ENCODE measurements at places on chromosomes 11 and 22.

- DNase-seq, result no peak
Observed at GRCh38 chr11:119015054-119015611, 3.0 kb downstream of the RPS25 start.

DNA sequence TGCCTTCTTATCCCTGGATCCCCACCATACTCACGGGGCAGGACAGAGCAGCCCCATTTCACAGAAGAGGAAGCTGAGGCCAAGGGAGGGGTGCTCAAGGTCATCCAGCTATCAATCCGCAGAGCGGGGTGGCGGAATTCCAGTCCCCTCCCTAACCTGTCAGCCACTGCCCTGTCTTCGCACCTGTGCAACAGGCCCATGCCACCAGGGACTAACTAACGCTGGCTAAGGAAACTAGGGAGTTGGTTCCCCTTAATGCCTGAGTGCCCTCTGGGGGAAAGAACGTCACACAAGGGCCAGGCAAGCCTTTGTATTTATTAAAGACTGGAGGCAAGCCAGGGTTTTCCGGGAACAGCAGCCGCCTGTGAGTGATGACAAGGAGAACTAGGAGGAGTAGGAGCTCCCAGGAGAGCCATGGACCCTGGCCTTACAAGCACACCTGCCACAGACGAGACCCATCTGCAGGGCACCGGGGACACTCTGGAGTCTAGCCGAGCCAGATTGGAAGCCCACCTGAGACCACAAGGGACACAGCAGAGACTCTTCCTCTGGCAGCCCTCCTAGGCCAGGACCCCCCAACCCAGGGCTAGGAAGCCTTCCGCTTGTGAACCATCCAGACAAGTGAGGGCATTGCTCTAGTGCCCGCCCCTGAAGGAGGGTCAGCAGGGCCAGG lies 64.4 kb downstream of the MYH9 start:
- peak; percentile 71 for DNase-seq

GRCh38 chr11:86176165-86176884 lies 68.2 kb upstream of the EED start:
- peak; percentile 52 for DNase-seq

- DNase-seq, result no peak
Observed at GRCh38 chr11:1533342-1533725, 38.7 kb downstream of the DUSP8 start.

DNA sequence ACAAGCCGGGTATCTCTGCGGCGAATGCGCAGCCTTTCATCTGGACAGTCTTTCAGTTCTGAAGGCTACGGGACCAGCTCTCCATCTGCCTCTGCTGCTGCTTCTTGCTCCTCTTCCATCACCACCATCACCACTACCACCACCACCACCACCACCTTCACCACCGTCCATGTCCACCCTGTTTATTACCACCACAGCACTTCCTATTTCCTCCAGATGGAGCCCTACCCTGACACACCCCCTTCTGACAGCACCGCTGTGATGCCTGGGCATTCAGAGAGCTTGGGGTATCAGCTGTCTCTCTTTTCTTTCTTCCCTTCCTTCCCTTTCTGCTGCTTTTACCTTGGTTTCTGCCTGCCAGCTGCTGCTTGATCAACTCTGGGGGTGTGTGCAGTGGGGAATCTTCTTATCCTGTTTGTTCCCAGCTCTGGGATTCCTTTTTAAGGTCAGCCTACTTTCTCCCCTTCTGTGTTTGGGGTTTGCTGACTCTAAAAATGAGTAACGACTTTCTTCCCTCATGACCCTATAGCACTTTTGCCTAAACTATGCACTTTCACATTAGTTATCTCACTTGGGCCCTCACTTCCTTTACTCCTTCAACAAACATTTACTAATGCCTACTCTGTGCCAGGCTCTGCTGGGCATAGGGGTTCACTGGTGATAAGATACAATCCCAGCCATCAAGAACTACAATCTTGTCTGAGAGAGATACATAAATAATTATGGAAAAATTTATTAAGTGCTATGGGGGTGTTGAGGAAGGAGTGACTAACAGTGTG lies 7.8 kb upstream of the RRM1 start:
- no peak for DNase-seq

- no peak for DNase-seq
Observed at GRCh38 chr11:65625628-65626342, 10.2 kb downstream of the PCNX3 start.

GRCh38 chr11:44997566-44997965 lies 46.9 kb upstream of the TP53I11 start:
- no peak for DNase-seq

- DNase-seq, result no peak
Observed at GRCh38 chr11:109511598-109511997, 89.6 kb downstream of the C11orf87 start.

GRCh38 chr11:7512525-7513233 lies 1.1 kb upstream of the PPFIBP2 start:
- no peak for DNase-seq

GRCh38 chr11:120249279-120250262 lies 9.6 kb downstream of the POU2F3 start:
- DNase-seq, result no peak

DNA sequence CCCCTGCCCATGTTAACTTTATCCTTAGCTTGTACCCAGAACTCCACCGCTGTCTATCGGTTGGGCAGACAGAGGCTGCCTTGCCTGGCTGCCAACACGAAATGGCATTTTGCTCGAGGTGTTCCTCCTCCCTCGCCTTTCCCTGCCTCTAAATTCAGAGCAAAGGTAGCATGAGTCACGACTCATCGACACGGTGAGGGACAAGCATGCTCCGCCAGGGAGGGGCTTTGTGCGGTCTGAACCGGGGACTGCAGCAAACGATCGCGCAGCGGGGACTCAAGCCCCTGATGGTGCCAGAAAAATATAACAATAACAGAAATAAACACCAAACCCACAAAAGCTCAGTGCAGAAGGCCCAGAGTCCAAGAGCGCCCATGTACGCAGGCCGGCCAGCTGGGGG lies 52.3 kb downstream of the RTL6 start:
- no peak for DNase-seq

- DNase-seq, result peak; percentile 3
Observed at GRCh38 chr11:90288212-90288821, 65.5 kb upstream of the CHORDC1 start.

DNA sequence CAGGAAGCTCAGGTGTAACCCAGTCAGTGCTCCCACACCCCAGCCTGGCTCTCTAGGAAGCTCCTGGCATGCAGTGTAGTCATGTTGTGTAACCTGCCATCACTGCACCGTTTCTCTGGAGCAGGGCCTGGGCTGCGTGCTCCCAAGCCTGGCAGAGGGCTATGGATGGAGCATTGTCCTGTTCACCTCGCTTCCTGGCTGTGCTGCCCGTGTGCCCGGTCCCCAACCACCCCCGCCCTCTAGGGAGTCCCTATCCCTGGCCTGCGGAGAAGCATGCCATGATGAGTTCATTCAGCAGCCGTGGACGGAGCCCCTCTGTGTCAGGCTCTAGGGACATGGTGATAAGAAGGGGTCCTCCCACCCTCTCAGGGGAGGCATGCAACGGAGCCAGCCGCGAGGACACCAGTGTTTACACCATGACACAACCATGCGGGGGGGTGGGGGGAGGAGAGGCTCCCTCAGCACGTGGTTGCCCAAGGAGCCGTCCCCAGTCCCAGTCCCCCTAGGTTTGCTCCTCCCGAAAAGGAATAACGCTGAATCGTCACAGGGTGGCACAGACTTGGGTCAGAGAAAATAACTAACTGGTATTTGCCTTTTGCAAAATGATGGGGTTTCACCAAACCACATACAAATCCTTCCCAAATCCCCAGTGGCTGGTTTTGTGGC lies 73.1 kb downstream of the FBLN1 start:
- no peak for DNase-seq

DNA sequence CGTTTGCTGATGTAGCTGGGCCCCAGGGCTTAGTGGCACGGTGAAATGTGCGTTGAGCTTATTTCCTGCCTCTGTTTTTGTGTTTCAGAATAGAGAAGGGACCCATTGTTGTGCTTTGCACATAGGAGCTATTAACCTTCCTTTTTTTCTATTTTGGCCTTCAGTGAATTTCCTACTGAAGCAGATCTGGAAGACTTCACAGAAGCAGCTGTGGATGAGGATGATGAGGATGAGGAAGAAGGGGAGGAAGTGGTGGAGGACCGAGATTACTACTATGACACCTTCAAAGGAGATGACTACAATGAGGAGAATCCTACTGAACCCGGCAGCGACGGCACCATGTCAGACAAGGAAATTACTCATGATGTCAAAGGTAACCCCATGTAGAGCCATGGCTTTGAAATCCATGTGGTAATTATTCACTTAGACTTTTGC lies 37.4 kb upstream of the ST14 start:
- no peak for DNase-seq
